ENCODE measurements at places on chromosomes 16 and 17.
A peak's percentile ranks its signal among the peaks of the same experiment; 100 is the strongest.

DNA sequence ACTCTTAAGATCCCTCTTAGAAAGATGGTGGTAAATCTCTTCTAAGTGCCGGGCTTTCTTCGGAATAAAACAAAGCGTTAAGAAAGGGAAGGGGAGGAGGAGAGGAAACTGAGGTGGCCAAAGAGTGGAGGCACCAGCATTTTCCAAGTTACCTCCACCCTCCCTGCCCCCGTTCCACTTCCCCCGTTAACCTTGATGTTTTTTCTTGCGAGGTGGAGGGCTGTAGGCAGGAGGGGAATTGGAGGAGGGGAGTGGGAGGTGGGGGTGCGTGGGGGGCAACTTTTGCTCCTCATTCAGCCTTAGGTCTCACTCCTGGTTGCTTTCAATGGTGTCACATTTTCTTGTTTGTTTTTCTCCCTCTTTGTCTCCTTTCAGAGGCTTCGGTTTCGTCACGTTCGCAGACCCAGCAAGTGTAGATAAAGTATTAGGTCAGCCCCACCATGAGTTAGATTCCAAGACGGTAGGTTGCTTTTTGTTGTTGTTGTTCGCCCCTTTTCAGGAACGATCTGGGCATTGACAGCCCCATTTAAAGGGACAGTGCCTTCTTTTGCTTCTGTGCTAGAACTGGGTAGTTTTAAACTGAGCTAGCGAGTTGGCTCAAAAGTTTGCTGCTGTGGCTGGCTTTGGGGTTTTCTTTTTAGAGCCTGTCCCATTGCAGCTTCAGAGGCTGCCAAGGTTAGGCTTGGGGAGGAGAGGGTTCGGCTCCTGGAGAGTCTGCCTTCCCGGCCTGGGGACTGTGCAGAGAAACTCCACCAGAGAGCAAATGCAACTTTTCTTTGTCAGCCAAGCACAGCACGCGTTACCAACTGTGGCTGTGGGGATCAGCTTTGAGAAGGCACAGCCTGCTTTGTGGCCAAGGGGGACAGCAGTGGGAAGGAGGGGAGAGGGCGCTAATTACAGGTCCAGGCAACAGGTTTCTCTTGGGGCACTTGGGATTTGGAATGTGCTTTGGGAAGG, 1.9 kb downstream of the MSI2 start:
- DNase-seq, result peak; percentile 53

DNA sequence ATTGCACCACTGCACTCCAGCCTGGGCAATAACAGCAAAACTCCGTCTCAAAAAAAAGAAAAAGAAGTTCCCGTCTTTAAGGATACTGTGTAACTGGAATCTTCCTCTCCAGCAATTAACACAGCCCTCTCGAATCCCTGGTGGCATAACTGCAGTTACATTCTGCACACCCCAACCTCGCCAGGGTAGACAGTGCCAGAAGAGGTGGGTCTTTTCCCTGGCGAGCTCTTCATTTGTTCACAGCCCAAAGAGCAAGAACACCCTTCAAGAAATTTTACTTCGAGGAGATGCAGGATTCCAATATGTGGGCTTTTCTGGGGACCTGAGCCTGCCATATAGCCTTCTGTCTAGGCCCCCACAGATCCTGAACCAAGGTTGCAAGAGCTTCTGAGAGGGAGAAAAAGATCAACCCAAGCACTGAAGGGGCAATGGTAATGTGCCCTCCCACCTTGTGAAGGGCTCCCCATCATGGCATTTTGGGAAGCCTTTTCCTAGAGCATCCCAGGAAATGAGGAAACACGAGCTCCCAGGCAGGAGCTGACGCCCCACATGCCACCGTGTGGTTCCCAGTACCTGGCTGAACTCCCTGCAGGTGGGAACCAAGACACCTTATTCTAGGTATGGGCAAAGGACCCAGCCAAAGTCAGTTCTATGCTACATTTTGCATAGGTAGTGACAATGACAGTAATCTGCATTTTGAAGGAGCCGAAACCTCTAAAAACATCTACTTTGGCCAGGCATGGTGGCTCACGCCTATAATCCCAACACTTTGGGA, 26.9 kb downstream of the TK2 start:
- DNase-seq, result no peak

- no peak for DNase-seq
Observed at GRCh38 chr16:16997349-16997748, 473.4 kb downstream of the XYLT1 start.

GRCh38 chr16:85390511-85391174, 222.5 kb upstream of the GSE1 start:
- peak; percentile 95 for DNase-seq

- no peak for DNase-seq
Observed at GRCh38 chr17:78474614-78475146, 96.2 kb downstream of the PGS1 start.

GRCh38 chr16:11587643-11588247, 1.0 kb upstream of the LITAF start:
- no peak for DNase-seq

GRCh38 chr16:46620266-46621005, 743 bp downstream of the SHCBP1 start:
- no peak for DNase-seq

DNA sequence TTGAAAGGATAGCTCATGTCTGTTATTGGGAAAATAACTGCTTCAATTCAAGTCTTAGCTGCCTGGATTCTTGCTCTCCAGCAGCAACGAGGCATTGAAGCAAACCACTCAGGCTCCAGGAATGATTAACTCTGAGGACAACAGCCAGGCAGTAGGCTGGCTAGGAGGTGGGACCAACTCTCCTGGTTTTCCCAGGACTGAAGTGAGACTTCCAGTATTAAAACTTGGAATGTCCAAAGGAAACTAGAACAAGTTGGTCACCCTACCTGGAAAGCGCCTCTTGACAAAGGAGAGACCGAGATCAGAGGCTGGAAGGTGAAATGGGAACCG, 100.7 kb downstream of the SALL1 start:
- no peak for DNase-seq

DNA sequence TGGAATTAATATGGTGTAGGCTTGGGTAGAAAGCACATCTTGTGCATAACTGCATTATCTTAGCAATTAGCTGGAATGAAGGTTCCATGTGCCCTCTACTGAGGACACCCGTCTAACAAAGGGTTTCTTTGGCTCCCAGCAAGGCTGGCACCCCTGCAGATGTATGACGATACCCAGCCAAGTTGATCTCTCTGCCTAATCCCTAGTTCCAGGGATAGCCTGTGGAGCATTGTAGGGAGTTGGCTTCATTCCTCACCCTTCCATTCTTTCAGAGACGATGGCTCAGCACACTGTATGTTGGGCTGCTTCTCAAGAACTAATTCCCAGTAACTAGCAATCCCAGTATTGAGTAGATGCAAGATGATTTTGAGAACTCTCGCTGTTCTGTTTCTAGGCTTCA, 182.5 kb downstream of the SNX29 start:
- DNase-seq, result no peak

GRCh38 chr17:79814127-79814973, 17.5 kb upstream of the CBX8 start:
- DNase-seq, result no peak

GRCh38 chr17:80792373-80792781, 199.3 kb upstream of the CHMP6 start:
- no peak for DNase-seq

GRCh38 chr17:77753691-77754245, 204.7 kb upstream of the TNRC6C start:
- DNase-seq, result no peak

- DNase-seq, result no peak
Observed at GRCh38 chr16:53337294-53337693, 97.0 kb upstream of the RBL2 start.

DNA sequence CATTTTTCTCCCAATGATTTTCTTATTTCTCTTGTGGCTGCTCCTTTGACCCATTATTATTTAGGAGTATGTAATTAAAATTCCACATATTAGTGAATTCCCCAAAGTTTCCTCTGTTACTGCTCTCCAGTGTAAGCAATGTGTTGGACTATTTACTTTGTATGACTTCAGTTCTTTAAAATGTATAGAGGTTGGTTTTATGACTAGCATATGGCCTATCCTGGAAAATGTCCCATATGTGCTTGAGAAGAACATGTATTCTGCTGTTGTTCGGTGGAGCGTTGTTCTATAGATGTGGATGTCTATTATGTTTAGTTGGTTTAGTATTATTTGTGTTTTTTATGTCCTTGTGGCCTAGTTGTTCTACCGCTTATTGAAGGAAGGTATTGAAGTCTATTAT, 6.0 kb upstream of the NT5M start:
- no peak for DNase-seq

- no peak for DNase-seq
Observed at GRCh38 chr16:426906-427249, 1.4 kb downstream of the RAB11FIP3 start.

DNA sequence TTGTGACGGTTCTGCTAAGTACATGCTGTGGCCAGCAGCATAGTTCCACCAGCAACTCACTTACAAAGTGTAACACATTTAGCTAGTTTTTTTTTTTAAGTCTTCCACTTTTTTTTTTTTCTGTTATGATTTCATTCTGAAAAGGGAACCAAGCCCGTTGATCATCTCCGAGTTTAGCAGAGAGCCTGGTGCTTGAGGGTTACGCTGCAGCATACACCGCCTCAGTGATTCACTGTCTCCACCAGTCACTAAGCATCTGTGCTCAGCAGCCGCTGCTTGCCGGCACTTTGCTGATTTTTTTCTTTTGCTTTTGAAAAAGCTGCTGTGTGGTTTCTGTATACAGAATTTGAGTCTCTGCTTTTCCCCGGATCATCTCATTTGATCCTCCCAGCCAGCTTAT, 194.5 kb upstream of the CDH13 start:
- no peak for DNase-seq

DNA sequence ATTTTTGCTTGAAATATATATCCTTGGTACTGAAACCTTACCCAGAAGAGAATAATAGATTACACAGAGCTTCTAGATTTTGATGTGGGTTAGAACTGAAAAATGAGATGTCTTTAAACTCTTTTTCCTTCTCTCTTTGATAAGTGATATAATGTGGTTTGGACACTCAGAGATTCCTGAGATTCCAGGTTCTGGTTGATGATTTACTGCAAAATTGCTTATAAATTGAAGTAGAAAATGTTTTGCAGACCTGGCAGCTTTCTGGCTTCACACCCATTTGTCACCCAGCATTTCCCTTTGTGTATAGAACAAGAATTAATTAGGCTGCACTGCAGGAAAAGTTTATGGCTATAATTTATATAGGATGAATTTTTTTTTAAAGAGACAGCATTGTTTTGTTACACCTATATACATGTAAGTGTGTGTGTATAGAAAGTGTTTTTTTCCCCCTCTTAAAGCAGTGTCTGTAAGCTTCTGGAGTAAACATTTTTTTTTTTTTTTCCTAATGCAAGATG, 23.5 kb downstream of the AATF start:
- no peak for DNase-seq

DNA sequence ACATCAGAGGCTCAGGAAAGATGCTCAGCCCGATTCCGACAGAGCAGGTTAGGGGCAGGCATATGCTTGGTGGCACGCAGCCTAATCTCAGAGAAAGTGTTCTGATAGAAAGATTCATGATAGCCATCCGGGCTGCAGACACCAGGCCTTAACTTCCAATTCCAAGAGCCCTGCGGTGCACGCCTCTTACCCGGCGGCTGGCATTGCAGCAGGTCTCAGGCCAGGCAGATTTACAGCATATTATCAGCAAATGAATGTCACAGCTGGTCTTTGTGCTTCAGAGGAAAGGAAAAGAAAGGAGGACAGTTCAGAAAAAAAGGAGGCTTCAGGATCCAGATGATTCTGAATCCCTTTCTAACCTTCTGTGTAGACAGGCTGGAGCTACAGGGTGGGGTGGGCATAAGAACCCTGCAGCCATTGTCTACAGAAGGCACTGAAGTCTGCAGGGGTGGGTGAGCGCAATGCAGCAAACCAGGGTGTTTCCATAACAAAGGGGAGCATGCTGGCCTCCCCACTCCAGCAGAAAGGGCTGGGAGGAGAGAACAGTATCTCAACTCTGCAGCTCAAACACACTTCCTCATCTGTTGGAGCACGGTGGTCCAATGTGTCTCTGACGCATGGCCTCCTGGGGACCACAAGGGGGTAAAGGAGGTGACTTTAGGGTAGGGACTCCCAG, 277.4 kb upstream of the XYLT1 start:
- DNase-seq, result no peak

- no peak for DNase-seq
Observed at GRCh38 chr16:8458481-8459046, 131.7 kb downstream of the TMEM114 start.

DNA sequence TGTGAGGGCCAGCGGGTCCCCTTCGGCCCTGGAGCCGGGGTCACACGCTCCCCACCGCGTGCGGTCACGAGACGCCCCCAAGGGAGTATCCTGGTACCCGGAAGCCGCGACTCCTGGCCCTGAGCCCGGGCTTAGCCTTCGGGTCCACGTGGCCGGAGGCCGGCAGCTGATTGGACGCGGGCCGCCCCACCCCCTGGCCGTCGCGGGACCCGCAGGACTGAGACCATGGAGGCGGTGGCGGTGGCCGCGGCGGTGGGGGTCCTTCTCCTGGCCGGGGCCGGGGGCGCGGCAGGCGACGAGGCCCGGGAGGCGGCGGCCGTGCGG, at the start of gene NAGLU:
NAGLU (plus strand) TSS at position 194 of the 324 bp plus-strand sequence; CDS start at position 226, 32 bp downstream.
- DNase-seq, result peak; percentile 88

DNA sequence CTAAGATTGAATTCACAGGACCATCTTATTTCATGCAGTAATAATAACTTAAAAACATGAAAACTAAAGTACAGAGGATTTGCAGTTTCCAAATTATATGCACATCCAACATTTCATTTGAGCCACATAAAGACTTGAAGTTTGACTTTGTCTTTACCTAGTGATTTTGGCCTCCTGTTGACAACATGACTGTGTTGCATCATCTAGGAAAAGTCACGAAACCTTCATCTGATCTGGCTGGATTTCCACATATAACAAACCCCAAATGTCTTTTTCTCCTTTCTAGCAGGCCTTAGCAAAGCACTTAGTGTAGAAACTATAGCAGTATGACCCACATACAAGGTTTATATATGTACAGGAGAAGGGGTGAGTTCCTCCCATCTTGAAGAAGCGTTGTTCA, 406.5 kb upstream of the CDH5 start:
- no peak for DNase-seq

DNA sequence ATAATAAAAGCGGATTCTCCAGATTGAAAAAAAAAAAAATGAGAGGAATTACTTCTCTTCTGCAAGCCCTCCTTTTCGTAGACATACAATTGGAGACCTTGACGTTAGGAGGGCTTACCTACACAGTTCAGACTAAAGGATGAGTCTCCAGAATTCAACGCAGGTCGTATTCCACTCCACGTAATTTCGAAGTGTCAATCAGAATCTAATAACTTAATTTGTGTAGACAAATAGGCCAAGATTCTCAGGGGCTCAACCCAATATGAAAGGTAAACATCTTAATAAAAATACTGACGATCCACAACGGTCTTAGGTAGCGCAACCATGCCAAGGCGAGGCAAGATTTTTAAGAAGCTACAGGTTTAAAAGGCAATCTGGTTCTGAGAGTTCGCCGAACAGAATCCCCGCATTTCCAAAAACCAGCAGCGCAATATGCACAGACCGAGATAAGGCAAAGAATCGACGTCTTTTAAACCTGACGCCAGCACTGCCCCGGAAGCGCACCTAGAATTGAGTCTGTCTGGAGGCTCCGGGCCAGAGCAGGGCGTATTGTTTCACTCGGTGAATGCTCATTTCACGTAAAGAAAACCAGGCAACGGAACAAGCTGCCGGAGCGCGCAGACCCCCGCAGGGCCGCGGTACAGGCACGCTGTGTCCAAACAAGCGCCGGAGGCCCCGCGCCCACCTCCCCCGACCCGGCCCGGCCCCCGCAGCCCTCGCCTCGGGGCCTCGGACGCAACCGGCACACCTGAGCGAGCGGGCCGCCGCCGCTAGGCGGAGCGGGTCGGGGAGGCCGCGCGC, 623 bp downstream of the MBTPS1 start:
- peak; percentile 66 for DNase-seq

GRCh38 chr16:72985995-72986394, 61.9 kb downstream of the ZFHX3 start:
- DNase-seq, result no peak

GRCh38 chr16:51111759-51112158, 39.3 kb downstream of the SALL1 start:
- DNase-seq, result no peak

All from hematopoietic multipotent progenitor cell treated with erythropoietin and hydrocortisone succinate and interleukin-3 and kit ligand, for 17 days (in vitro differentiated cells).